ENCODE measurements at places on chromosomes 1 and 21. TPM values are rescaled to one million over a fixed set of nuclear protein-coding genes. Genes with fewer than 3 reads are reported as not detected.
A peak's percentile ranks its signal among the peaks of the same experiment; 100 is the strongest.

The LCE1E gene
- 1.3 TPM for total RNA-seq

The TRIM45 gene
- 1.6 TPM for total RNA-seq

The FNDC10 gene
- total RNA-seq, result 5.1 TPM

The CTTNBP2NL gene
- 41.3 TPM for total RNA-seq

The C1orf94 gene
- not detected for total RNA-seq

The SCYL3 gene
- total RNA-seq, result 9.3 TPM

GRCh38 chr1:7744882-7745281 lies 26.2 kb upstream of the VAMP3 start:
- DNase-seq, result no peak

DNA sequence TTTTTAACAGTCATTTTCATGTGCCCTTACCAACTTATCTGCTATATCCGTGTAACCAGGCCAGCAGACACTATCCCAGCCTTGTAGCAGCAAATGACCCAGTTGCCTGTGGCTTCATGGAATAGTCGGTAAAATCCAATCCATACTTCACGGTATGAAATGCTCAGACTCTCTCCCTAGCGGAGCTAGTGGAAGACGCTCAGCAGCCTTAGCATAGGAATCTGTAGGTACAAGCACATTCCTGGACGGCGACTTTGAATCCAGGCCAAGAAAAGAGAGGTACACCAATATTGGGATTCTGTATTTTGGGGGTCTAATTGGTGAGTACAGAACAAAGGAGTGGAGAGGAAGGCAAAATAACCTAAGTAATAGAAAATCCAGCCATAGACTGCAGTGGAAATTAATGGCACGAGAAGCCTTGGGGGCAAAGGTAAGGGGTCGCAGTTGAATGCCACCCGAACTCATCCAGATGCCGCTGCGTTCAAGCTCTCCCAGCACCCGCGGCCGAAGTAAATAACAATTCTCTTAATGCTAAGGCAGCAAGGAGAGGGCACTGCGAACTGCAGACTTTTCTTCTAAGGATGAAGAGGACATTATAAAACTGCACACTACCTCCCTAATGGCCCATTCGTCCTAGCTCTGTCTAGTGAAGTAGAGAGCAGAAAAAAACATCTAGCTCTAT lies 17.7 kb upstream of the TBX15 start:
- DNase-seq, result no peak

DNA sequence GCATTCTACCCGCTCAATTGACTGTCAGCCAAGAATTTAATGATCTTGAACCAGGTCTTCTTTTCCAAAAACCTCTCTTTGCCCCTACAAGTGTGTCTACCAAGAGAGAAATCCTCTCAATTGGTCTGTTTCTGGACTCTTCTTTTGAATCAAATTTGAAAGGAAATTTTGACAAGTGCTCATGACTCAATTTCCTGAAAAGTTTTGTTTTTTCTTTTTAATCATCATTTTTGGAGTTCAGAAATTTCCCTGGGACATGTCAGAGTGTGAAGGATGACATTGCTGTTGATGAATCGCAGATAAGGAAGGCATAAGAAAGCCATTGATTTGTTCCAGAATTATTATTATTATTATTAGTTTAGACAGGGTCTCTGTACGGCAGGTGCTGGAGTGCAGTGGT lies 88.2 kb upstream of the AKT3 start:
- no peak for DNase-seq

- peak; percentile 7 for DNase-seq
These were observed 45.3 kb downstream of the LRIG2 start for GRCh38 chr1:113118266-113118665.

GRCh38 chr1:37362594-37363385 lies 111.6 kb upstream of the ZC3H12A start:
- no peak for DNase-seq

GRCh38 chr1:227316456-227316855 lies 1.8 kb downstream of the CDC42BPA start:
- DNase-seq, result peak; percentile 53

DNA sequence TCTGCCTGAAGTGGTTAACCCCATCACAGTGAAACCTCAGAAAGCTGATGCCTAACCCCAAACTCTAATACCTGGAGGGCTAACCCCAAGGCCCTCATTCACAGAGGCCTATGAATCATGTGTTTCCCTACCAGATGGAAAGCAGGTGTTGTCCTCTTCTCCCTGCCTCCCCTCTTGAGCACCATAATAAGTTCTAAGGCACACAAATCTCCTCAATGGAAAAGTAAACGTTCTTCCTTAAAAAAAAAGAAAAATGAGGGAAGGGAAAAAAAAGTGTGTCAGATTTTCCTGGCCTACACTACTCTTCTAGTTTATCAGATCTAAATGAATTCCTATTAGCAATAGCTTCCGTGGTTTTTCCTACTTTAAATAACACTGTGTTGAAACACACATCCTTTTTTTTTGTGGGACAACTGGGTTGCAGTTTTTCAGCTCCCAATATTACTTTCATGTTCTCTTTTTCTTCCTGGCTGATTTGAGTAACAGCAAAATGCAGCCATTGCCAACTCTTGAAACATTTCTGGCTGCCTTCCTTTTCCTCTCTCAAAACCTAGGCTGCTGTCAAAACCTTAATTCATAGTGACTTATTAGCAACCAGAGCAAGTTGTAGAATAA lies 43.2 kb downstream of the SLC44A3 start:
- peak; percentile 33 for DNase-seq

DNA sequence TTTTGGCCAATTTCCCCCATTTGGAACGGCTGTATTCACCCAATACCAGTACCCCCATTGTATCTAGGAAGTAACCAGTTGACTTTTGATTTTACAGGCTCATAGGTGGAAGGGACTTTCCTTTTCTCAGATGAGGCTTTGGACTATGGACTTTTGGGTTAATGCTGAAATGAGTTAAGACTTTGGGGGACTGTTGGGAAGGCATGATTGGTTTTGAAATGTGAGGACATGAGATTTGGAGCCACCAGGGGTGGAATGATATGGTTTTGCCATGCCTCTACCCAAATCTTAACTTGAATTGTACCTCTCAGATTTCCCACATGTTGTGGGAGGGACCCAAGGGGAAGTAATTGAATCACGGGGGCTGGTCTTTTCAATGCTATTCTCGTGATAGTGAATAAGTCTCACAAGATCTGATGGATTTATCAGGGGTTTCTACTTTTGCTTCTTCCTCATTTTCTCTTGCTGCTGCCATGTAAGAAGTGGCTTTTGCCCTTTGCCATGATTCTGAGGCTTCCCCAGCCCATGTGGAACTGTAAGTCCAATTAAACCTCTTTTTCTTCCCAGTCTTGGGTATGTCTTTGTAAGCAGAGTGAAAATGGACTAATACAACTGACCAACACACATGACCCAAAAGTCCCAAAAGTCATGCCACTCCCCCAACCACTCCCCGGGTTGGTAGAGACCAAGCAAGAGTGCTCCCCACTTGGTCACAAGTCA lies 35.4 kb upstream of the ZNF496 start:
- DNase-seq, result no peak

DNA sequence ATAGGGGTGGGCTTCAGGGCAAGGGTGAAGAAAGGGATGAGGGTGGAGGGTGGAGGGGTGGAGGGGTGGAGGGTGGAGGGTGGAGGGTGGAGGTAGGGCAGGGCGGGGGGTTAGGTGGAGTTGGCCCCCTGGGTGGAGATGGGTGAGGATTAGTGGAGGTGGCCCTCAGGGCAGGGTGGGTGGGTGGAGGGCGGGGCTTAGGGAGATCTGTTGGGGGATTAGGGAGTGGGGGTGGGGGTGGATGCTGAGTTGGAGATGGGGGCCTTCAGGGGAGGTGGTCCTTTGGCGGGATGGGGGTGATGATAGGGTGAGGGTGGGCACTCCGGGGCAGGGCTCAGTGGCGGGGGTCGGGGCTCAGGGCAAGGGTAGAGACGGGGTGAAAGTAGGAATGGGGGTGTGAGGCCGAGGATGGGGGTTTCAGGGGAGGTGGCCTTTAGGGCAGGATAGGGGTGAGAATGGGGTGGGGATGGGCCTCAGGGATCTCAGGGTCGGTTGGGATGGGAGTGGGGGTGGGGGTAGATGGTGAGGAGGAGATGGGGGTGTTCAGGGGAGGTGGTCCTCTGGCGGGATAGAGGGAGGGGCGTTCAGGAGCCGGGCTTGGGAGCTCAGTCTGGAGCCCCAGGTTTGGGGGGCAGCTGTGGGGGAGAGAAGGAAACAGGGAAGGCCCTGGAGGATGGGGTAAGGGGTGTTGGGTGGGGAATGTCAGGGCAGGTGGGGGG lies 800 bp upstream of the DNMT3L start:
- no peak for DNase-seq

GRCh38 chr21:43717166-43717853 lies 1.6 kb upstream of the PDXK start:
- no peak for DNase-seq

- no peak for DNase-seq
These were observed 181.1 kb downstream of the DYRK1A start for GRCh38 chr21:37547615-37548200.

DNA sequence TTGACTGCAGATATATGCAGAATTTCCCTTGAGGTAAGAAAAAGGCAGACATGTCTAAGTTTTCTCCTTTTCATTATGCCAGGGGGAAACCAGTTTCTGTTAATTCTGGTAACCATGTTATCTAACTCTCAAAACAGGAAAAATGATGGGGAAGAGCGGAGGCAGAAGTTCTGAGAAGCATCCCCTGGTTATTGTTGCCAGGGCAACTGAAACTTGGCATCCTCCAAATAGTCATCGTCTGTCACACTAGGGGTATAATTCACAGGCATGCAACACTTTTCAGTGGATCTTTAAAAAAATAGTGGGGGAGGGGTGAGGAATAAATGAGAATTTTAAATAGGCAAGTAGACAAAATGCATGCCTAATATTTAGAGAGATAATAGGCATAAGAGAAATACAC lies 715.3 kb upstream of the CXADR start:
- DNase-seq, result no peak

- DNase-seq, result no peak
These were observed 28.5 kb upstream of the DR1 start for GRCh38 chr1:93317207-93317606.

GRCh38 chr1:147341246-147341645 lies 98.8 kb downstream of the CHD1L start:
- DNase-seq, result no peak

DNA sequence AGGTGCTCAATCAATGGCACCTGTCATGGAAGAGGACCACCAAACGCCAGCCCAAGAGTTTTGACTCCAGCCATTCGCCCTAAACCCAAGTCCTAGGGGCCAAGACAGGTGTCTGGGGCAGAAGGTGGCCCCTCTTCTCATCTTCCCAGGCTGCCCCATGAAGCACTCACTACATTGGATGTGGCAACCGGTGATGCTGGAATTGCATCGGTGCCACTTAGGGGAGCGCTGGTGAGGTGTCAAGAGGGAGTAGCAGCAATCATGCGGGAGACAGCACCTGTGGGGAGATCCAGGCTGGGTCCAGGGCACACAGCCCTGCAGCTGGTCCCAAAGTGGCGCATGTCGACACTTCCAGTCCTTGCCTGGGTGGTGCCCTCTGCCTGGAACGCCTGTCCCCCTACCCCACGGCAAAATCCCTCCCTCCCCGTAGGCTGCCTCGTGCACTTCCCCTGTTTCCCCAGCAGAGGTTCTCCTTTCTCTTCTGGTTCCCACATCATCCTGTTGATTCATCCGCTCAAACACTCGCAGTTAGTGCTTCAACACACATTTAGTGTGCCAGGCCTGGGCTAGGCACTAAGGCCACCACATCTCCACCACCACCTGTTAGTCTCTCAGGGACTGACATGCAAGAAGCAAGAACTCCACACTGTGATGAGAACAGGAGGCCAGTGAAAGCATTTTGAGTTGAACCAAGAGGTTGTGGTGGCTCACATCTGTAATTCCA lies 18.5 kb downstream of the PLA2G2D start:
- peak; percentile 61 for DNase-seq

DNA sequence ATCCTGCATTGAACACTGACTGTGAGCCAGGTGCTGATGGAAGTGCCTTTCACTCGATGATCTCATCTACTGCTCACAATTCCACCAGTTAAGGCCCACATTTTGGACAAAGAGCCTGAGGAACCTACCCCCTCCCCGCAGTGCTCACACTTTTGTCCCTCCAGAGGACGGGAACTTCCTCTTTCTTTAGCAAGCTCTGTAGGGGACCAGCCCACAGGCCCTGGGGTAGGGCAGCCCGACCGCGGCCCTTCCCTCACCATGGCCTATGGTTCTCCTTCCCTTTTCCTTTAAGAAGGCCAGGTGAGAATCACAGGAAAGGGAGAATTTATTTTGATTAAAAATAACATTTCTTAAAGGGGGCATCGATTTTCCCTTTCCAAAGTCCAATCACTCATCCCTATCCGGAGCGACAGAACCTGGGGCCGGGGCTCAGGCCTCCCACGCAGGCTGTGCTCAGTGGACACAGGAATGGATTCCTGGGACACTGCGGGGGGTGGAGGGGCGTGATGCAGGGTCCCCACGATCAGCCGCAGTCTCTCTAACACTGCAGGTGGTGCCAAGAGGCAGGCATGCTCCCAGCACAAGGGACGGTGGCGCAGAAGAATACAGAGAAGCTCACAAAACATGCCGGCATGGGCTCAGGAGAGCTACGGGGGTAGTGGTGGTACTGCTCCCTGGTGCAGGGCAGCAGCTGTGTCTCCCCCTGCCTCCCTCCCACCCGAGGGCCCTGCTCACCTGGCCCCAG lies 8.9 kb upstream of the KCNE1 start:
- no peak for DNase-seq

GRCh38 chr1:231701306-231701705 lies 74.7 kb downstream of the DISC1 start:
- DNase-seq, result no peak

Data from MCF 10A (cell line).